ENCODE measurements at places on chromosomes 4 and X. TPM values are rescaled to one million over a fixed set of nuclear protein-coding genes. Genes with fewer than 3 reads are reported as not detected.

Gene MAGEA12
- total RNA-seq: not detected

Gene OPN1MW2
- total RNA-seq: not detected

Gene PRR27
- total RNA-seq: not detected

Gene GK2
- total RNA-seq: not detected

All from mammary microvascular endothelial cell (primary cell).